ENCODE measurements at places on chromosomes 1 and 21.

- no peak for DNase-seq
Measured at GRCh38 chr1:160658162-160658813, 11.4 kb upstream of the SLAMF1 start.

DNA sequence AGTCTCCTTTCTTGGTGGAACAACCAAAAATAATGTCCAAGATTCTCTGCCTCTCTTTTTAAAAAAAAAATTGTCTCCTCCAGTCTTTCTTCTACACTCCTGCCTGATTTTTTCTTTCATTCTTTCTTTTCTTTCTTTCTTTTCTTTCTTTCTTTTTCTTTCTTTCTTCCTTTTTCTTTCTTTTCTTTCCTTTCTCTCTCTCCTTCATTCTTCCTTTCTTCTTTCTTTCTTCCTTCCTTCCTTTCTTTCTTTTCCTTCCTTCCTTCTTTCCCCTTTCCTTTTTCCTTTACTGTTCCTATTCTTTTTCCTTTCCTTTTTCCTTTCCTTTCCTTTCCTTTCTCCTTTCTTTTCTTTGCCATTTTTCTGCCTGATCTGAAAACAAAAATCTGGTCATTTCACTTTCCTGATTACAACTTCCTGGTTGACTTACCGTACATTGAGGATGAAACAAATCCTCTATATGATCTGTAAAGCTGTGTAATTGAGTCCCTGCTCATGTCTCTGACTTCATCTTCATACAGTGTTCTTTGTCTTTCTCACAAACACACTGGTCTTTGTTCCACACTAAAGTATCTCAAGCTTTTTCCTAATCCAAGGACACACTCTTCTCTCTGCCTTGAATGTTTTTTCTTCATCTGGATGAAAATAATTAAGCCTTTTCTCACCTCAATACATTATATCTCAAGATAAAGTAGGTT is 6.1 kb upstream of the KRTAP23-1 start:
- DNase-seq: no peak

DNA sequence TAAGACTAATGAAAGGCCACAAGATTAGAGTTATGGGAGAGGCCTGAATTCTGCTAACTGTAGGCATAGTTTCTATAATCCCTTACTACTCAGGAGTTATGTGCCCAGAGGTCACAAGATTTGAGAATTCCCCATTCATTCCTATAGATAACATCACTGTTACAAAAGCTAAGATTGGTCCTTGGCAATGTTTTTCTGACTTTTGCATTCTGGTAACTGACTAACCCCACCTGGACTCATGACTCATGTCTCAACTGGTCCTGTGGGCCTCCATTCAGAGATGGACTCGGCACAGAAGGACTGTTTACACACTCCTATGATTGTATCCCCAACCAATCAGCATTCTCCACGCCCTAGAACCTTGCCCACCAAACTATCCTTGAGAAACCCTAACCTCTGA is 249.0 kb upstream of the ZP4 start:
- DNase-seq: no peak

DNA sequence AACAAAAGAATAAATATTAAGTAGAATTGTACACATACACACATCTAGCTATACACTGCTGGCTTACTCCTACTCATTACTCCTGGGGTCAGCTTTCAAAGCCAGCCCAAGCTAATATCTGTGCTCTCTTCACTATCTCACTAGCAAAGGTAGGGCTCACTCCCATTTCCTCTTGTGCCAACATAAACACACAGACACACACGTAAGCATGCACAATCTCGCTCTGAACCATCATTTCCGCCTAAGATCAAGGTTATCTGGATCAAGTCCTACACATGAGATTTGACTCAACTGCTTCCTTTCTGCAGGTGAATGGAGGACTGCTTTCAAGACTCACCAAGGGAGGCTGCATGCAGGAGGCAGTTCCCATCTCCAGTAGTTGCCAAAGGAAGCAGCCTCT is 28.8 kb upstream of the MTMR11 start:
- peak; percentile 14 for DNase-seq

GRCh38 chr1:41503538-41504113 is 19.1 kb upstream of the EDN2 start:
- no peak for DNase-seq

- no peak for DNase-seq
Measured at GRCh38 chr1:192702212-192702902, 66.4 kb downstream of the RGS13 start.

DNA sequence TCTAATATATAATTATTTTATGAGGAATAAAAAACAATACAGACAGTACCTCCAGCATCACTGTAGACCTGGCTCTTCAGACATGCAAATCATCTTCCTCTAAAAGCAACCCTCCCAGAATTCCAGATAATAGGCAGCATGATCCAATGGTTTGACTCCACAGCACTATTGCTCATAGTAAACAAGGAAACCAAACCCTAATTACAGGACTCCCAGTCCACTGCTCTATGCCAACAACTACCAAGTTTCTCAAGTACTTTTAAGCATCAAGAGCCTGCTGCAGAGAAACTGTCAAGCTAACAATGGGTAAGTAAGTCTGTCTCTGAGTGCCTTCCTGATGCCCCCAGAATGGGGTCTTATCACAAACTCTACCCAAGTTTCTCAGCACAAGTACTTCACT is 57.2 kb downstream of the EYA3 start:
- DNase-seq: no peak

DNA sequence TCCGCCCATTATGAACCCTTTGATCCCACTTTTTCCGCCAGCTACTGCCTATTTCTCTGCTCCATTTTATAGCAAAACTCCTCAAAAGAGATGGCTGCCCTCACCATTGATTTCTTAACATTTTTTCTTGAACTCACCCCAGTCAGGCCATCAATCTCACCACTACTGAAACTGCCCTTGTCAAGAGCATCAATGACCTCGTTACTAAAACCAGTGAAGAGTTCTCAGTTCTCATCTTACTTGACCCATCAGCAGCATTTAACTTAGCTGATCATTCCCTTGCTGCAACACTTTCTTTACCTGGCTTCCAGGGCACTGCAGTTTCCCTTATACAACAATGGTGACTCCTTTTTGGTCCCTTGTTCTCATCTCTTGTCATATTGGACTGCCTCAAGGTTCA is 35.2 kb upstream of the FASLG start:
- DNase-seq: no peak

- DNase-seq: no peak
Measured at GRCh38 chr1:227174164-227174563, 144.1 kb downstream of the CDC42BPA start.

DNA sequence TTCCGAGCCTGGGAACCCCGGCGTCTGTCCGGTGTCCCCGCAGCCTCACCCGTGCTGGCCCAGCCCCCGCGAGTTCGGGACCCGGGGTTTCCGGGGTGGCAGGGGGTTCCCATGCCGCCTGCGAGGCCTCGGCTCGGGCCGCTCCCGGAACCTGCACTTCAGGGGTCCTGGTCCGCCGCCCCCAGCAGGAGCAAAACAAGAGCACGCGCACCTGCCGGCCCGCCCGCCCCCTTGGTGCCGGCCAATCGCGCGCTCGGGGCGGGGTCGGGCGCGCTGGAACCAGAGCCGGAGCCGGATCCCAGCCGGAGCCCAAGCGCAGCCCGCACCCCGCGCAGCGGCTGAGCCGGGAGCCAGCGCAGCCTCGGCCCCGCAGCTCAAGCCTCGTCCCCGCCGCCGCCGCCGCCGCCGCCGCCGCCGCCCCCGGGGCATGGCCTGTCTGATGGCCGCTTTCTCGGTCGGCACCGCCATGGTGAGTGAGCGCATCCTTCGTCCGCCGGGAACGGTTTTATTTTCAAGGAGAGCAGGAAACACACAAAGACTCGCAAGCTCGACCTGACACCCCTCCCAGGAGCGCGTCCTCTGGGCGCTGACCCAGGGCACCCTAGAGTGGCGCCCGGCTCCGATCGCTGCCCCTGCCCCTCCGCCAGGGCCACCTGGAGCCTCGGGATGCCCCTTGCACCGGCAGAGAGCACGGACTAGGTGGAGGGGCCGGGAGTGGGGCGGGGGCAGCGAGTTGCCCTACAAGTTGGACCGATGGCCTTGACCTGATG is at the start of gene ABCG1:
TSS of gene ABCG1 (plus strand) at position 305 of the 770 bp plus-strand sequence. CDS start at position 428, 123 bp downstream.
- peak; percentile 46 for DNase-seq

GRCh38 chr21:34715518-34715917 is 46.7 kb downstream of the CLIC6 start:
- no peak for DNase-seq

GRCh38 chr1:41574842-41575241 is 90.4 kb upstream of the EDN2 start:
- no peak for DNase-seq

DNA sequence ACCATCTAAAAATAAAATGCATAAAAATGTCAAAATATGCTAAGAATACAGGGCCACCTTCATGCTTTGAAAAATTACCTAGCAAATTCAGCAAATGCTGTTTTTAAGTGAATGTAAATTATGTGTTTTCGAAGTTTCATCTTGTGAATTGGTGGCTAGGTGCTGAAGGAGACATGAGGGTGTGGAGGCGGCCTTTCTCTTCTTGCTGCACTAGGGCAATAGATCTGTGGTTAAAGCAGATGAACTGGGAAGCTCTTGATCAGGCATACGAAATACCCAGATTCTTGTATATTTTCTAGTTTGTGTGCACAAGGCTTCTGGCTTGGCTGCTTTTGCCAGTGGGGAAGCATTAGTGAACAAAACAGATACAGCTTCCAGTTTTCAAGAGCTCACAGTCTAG is 224.5 kb downstream of the ST6GALNAC3 start:
- DNase-seq: no peak

DNA sequence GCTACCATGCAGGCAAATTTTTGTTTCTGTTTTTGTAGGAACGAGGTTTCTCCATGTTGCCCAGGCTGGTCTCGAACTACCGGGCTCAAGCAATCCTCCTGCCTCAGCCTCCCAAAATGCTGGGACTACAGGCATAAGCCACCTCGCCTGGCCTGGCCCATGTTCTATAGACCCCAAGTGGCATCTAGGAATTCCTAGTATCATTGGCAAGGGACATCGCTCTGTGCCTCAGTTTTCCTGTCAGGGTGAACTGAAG is 14.5 kb downstream of the NES start:
- DNase-seq: no peak

DNA sequence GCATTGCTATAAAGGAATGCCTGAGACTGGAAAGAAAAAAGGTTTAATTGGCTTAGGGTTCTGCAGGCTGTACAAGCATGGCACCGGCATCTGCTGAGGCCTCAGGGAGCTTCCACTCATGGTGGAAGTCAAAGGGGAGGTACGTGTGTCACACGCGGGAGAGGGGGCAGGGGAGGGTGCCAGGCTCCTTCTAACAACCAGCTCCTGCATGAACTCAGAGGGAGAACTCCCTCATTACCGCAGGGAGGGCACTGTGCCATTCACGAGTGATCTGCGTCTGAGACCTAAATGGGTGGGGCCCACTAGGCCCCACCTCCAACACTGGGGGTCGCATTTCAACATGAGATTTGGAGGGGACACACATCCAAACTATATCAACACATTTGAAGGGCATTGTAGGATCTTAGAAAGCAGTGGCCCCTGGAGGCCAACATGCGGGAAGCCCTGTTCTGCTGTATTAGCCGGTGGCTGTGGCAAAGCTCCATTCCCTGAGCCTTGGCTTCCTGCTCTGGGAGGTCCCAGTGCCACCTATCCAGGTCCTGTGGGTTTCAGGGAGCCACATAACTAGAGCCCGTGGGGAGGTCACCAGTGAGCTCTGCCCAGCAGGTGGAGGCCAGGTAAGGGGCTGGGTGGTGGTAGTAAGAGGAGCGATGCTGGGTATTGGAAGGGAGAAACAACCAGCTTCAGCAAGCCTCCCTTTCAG is 10.0 kb downstream of the WNT3A start:
- DNase-seq: no peak

- DNase-seq: no peak
Measured at GRCh38 chr21:44790368-44790767, 11.3 kb downstream of the UBE2G2 start.

- no peak for DNase-seq
Measured at GRCh38 chr1:21045351-21045750, 131.3 kb downstream of the EIF4G3 start.

Data from central memory CD4-positive, alpha-beta T cell (primary cell).